ENCODE measurements at places on chromosomes 12 and 14. TPM values are rescaled to one million over a fixed set of nuclear protein-coding genes. Genes with fewer than 3 reads are reported as not detected.
A peak's percentile ranks its signal among the peaks of the same experiment; 100 is the strongest.

Gene IL23A
- total RNA-seq: 0.80 TPM

DNA sequence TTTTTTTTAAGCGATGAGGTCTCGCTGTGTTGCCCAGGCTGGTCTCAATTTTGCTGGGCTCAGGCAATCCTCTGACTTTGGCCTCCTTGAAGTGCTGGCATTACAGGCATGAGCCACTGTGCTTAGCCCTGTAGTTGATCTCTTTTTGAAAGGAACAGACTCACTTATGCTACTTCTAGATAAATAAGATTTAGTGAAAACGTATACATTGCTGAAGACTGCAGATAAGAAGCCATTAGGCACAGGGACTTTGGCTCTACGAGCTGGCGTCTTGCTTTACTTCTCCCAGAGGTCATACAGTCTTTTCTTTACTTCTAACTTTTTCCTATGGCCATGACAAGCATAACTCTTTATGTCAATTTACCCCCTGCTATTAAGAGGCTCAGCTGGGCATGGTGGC, 9.4 kb downstream of the PTGR2 start:
- no peak for DNase-seq

Gene MGP
- 0.26 TPM for total RNA-seq

DNA sequence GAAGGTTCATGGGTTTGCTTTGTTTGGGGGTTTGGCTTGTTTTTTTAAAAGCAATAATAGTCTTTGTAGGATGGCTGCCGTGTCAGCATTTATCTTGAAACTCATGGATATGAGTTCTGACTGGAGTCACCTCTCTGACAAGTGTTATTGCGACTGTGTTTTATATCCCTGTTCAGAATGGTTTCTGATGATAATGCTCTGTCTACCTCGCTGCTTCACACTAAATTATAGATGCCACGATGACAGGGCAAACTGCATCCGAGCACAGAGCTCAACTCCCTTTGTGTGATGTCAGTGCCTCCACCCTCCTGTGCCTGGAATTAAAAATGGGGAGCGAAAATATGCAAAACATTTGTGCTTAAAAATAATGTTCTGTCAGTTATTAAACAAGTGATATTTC, 250.8 kb downstream of the EGLN3 start:
- no peak for DNase-seq

Gene FSCB
- total RNA-seq: not detected

Gene FKBP3
- 78.3 TPM for total RNA-seq

DNA sequence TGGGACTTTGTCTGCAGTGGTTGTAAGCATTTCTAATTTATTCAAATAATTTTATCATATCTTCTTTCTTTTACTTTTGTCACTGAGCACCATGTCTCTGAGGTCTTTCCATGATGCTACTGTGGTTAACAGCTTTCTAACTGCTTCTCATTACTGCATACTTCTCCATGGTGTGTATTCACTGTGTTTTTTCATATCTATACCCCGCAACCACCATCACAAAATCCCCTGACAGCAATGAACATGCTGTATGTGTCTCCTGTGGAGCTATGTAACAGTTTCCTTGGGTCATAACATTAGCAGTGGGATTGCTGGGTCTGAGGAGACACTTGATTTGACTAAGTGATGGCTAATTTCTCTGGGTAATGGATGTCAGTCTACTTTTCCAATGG, 29.2 kb upstream of the CHST11 start:
- no peak for DNase-seq

DNA sequence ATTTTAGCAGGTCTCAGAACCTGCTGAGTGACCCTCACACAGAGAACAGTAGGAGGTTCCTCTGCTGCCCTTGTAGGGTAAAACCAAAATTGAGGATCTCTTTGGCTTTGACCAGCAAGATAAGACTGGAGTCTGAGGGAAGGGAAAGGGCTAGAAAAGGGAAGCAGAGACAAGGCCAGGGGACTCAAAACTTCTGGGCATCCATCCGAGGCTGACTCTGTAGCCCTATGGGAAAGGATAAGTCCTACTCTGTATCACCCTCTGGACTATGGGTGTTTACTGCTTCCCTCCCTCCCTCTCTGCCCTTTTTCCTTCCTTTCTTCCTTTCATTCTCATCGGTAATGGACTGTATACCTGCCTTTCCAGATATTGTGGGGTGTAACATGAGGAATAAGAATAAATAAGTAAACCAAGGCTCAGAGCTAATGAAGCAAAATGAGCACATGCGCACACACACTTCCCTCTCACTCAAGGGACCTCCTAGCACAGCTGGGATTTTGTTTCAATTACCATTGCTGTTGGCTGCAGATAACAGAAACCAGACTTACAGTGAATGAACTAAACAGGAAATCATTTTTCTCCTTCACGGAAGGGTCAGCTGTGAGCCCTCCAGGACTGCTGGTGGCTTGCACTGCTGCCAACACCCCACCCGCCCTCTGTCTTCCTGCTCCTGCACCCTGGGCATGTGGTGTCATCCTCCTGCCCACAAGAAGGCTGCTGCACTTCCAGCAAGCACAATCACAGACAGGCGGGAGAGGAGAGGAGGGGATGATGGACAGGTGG, 404.4 kb upstream of the CCDC196 start:
- no peak for DNase-seq

Gene SERPINA12
- not detected for total RNA-seq

- DNase-seq: no peak
These were observed 168.7 kb downstream of the TBX5 start for GRCh38 chr12:114237230-114237629.

DNA sequence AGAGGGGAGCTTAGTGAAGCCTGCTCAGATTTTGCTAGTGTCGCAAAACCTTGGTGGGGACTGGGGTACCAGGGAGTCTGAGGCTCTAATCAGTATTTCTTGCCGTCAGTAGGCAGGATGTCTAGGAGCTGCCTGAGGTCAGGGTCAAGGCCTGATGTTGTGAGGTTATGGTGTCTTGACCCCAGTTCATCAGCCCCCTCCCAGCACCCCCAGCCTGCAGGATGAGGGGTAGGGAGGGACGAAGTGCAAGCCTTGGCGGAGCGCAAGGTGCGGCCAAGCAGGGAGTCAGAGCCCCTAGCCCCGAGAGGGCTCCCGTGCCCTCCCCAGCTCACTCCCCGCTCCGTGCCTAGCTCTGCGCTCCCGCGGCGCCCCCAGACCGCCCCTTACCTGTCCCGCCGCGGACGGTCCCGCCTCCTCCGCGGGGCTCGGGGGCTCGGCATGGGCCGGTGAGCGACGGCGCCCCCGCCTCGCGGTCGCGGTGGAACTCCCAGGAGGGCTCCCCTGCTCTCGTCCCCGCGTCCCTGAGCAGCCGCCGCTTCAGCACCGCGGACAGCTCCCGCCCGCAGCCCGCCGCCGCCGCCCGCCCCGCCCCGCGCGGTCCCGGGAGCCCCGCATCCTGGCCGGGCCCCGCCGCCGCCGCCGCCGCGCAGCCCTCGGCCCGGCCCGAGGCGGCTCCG, 347 bp downstream of the SYNDIG1L start:
- peak; percentile 81 for DNase-seq

Gene ANAPC7
- total RNA-seq: 64.8 TPM

Gene ZDHHC22
- 12.0 TPM for total RNA-seq

DNA sequence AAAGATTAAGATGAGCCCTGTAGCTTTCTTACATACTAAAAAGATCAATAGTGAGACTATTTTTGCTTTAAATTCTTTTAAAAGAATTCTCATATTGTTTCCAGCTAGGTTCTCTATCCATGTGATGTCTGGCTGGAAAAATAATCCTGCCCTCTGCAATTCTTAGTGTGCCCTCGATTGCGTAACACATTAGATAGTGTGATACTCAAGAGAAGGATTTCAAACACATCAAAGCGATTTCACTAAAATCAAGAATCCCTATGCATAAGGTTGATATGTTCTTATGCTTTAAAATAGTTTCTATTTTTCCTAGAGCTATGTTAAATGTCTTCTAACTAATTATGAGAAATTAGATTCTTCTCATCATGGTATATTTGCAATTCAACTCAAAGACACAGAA, 127.3 kb upstream of the PLEKHA5 start:
- DNase-seq: no peak

Gene MAP4K5
- 99.3 TPM for total RNA-seq

Gene VRK1
- total RNA-seq: 32.0 TPM

DNA sequence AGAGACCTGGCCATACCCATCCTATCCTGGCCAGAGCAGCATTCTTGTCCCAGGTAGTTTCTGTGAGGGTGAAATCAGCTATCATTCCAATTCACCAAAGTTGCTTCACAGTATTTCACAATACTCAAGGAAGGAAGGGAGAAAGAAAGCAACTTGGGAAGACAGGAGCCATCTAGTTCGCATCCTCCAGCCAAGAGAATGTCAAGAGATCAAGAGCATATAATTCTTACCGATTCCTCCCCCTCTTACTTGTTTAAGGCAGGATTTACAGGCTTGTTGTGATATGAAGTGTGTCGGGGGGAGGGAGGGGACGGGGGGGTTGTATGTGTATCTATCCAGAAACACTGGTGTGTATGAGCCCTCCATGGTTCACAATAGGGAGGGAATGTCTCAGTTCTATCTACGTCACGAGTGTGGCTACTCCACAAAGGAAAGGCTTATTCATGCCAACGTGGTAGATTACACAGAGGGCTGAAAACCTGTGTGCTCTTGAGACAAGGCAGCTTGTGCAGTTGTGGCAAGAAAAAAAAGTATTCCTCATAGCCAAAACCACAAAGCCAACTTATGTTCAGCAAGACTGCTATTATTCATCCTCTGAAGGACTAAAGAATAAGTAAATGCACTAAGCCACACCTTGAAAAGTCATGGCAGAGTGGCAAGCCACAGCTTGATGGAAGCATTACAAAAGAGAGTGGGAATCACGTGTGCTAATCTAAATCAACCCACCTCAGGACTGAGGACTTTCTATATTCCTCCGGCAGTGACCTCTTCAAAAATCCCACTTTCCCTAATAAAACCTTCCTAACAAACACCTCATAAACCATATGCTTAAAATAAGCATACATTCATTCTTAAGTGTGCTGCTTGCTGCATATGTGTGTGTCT, 35.0 kb downstream of the CORO1C start:
- no peak for DNase-seq

Gene MYO1A
- total RNA-seq: 0.36 TPM

Gene FOXM1
- 24.3 TPM for total RNA-seq

DNA sequence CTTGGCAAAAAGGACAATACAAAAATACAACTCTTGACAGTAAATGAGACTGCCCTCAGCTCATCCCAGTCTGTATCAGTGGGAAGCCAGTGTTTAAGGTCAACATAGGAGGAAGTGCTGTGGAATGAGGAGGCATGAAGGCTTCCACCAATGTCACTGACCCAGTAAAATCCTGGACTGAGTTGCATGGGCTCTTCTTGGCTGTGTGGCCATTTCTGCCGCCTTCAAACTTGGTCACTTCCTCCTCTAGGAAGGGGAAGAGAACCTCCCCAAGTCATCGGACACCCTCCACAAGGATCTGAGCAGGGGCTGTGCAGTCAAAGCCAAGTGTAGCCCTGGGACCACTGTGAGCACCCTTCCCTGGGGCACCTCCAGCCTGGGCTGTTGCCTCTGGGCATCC, 11.9 kb downstream of the GPR68 start:
- DNase-seq: no peak

DNA sequence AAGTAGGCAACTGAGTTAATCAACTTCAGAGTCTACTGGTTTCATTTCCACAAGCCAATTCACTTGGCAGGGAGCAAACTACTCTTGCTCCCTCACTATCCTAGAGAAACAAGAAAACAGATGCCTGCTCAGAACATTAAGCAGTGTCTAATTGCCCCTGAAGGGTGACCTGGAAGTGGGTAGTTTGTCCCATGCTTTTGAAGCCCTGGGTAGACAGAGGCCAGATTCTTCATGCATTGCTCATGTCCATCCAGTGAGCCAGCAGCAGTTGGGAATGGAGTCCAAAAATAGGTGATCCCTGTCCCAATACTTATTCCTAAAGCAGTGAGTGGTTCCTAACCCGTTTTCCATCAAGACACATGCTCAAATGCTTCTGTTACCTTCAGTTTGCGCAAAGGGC, 48.8 kb downstream of the BICDL1 start:
- no peak for DNase-seq
